ENCODE measurements at places on chromosomes 3 and 15.

DNA sequence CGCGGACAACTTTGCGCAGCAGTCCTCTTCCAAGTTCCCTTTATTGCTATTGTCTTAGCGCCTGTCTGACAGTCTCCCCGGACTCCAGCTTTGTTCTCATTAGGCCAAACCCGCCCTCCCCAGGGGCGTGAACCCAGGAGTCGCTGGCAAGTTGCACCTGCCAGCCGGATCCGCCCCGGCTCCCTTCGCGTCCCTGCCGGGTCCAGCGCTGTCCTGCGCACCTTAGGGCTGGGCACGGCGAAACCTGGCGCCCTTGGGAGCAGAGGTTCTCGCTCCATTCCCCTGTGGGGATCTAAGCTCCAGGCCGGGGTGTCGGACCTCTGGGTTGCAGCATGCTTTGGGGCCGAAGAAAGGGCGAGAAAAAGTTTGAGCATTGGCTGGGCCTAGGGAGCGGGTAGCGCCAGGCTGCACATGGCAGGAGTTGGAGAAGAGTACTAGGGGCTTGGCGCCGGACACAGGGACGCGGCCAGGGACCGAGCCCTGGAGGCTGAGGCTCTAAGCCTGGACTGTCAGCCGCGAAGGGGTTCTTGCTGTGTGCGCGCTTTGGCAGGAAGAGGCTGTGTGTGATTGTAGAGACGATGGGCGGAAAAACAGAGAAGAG lies 335.1 kb upstream of the THRB start:
- DNase-seq = no peak

DNA sequence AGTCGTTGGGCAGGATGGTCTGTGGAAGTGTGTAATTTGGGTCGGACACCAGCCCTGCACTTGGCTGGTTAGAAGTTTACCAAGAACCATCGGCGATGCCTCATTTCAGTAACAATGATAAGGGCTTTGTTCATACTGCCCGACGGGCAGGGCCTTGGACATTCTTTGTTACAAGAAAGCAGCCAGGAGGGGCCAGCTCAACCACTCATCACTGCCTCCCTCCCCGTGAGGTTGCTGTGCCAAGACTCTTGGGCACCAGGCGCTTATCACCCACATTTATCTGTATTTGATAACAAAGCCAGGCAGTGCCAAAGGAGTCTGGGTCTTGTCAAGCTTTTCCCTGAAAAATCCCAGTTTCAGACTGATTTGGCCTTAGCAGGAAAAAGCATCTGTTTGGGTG lies 235.0 kb downstream of the ADAMTS17 start:
- no peak for DNase-seq

DNA sequence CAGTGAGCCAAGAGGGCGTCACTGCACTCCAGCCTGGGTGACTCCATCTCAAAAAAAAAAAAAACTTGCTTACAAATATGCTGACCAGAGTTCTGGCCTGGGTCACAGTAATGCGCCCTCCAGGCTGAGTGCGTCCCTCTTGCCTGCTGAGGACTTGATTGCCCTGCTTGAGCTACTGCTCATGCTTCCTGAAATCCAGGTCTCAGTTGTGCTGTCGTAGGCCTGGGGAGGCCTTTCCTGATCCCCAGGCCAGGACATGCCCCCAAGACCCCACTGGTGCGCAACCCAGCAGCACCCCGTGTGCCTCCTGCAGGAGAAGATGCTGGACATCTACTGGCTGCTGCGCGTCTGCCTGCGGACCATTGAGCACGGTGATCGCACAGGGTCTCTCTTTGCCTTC lies 7.3 kb downstream of the AMIGO3 start:
- DNase-seq = no peak

DNA sequence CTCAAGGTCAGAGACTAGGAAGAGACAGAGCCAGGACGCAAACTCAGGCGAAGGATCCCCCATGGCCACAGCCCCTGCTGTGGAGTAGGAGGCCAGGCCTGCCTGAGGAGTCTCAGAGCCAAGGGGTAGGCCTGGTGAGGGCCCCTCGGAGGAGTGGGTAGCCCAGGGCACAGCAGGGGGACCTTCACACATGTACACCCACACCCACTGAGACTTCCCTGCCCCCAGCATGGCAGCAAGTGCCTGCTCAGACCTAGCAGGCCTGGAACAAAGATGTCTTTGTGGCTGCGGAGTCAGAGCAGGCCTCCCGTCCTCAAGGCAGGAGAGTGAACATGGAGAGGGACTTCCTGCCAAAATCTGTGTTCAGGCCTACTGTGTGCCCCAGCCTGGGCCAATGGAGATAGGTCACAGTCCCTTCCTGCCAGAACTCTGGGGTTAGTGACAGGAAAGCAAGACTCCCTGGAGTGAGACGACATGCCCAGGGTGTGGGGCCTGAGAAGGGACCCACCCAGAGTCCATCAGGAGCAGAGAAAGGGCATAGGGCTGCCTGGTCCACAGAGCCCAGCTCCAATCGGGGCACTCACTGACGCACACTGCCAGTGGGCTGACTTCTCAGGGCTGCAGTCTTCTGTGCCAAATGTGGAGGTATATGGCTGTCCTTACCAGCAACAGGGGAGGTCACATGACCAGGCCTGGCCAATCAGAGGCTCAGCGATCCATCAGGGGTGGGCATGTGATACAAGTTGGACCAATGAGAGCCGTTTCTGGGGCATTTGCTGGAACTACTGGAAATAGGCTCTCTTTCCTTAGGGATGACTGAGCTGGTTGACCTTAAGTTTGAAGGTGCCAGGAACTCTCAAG lies 2.3 kb downstream of the GRIP2 start:
- DNase-seq = no peak

GRCh38 chr3:13812034-13812471 lies 67.8 kb downstream of the WNT7A start:
- no peak for DNase-seq

DNA sequence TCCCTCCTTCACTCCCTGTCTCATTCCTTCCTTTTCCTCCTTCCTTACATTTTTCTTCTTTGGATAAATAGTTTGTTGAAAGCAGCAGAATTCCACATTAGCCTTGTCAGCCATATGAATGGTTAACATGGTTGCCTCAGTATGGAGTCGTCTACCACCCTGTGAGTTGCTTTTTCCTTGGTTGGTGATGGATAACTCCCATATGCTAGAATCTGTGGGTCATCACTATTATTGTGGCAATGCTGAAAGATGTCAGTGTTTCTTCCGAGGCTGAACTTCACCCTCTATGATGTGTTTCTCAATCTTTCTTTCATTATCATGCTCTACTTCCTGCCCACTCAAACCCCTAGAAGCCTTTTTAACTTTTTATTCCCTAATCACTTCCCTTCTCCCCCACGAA lies 481.8 kb upstream of the KCNMB2 start:
- DNase-seq = no peak

- no peak for DNase-seq
These were observed 84.4 kb upstream of the GOLGA6B start for GRCh38 chr15:72570059-72570458.

GRCh38 chr3:23219117-23219516 lies 16.0 kb downstream of the UBE2E2 start:
- DNase-seq = no peak

DNA sequence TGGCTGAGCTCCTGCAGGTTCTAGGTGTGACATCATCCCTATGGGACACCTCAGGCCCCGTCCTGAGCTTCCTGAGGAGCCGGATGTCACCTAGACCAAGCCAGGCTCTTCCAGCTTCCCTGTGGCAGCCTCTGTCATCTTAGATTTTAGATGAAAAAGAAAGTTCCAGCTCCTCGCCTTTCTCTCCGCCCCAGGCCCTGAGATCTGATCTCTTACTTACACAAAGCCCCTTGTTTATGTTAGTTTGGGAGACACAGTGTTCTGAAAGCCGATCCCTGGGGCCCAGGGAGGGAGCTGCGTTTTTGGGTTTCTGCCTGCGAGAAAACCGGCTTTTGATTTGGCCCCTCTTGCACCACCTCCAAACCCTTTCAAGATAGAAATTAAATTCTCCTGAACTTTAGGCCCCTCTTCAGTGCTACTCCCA lies 40.2 kb upstream of the FAM107A start:
- no peak for DNase-seq

GRCh38 chr3:13769422-13769821 lies 110.4 kb downstream of the WNT7A start:
- DNase-seq = no peak

GRCh38 chr15:67508407-67508806 lies 12.5 kb upstream of the C15orf61 start:
- DNase-seq = no peak

GRCh38 chr15:51793521-51794305 lies 35.7 kb upstream of the TMOD3 start:
- no peak for DNase-seq

GRCh38 chr3:32181796-32182195 lies 56.7 kb upstream of the CMTM8 start:
- DNase-seq = no peak

DNA sequence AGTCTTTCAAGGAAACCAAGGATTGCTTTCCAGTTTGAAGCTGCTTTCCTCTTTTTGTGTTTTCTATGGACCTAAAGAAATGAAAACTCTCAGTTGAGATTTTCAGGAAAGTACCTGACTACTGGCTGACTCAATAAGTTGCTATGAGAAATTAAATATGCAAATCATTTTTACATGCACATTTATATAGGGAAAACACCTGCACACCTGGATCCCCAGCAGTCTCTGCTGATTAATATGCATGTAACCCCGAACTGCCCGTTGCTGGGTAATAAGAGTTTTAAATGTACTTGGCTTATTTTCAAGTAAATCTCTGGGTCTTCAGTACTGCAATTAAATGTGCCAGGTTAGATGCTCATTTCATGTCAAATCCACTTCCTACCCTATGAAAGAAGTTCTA lies 77.2 kb downstream of the KBTBD8 start:
- DNase-seq = no peak
